ENCODE measurements at places on chromosomes 1 and 21.

GRCh38 chr1:112307930-112308591 is 88.0 kb upstream of the CTTNBP2NL start:
- no peak for DNase-seq

DNA sequence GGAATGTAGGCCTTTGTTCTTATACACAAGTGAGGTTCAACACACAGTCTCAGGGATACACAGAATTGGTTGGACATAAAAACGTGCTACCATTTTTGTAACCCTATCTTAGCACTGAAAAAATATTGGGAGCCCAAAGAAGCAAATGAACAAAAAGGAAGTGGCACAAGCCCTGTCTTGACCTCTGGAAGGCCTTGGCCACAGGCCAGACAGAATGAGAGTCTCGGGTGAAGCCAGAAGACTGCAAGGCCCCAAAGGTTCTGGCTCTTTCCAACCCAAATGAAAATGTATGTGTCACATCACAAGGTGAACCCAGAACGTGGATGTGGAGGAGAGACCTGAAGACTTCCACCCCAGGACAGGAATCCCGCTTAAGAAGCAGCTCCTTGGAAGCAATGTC is 57.3 kb downstream of the PGBD5 start:
- no peak for DNase-seq

- no peak for DNase-seq
These were observed 27.1 kb downstream of the DNTTIP2 start for GRCh38 chr1:93851878-93852277.

DNA sequence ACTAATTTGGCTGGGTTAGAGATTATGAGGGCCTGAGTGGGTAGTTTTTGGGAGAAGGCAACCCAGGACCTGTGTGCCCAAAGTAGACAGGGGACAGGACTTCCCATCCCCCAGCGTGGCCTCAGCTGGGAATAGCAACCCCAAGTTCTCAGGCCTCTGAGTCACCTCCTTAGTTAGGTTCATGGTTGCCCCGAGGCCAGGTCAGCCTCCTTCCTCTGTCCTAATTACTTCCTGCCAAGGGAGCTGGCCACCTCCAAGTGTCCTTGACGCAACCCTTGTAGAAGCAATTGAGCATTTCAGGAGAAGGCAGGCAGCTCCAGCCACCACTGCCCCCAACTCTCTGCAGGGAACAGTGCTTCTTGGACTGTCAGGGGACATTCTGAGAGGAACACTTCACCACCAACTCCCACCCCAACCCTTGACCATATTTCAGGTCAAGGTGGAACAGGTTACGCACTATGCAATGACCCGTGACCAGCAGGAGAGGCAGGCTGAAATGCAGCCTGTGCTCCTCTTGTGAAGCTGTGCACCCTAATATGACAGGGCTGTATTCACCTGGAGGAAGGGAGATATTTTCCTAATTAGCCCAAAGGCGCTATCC is 5.1 kb upstream of the NT5C1A start:
- peak; percentile 68 for DNase-seq

GRCh38 chr21:44929799-44930542 is 9.3 kb upstream of the ITGB2 start:
- no peak for DNase-seq
